ENCODE measurements at places on chromosomes 7 and 10.

- no peak for DNase-seq
Measured at GRCh38 chr7:87877366-87878040, 1.2 kb downstream of the DBF4 start.

DNA sequence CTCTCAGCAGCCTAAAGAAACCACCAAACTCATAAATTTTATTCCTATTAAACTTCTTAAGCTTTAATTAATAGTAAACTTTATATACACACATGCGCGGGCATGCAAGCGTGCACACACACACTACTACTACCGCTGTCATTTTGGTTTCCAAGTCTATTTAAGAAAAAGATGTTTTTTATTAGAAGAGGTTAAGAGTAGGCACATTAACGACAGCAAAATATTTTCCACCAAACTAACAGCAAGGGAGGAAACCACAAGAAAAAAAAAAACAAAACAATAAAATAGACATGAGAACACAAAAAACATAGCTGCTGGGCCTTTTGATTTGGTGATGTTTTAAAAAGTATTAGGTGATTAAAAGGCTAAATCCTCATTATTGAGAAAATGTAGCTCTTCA is 28.6 kb downstream of the RTKN2 start:
- no peak for DNase-seq

DNA sequence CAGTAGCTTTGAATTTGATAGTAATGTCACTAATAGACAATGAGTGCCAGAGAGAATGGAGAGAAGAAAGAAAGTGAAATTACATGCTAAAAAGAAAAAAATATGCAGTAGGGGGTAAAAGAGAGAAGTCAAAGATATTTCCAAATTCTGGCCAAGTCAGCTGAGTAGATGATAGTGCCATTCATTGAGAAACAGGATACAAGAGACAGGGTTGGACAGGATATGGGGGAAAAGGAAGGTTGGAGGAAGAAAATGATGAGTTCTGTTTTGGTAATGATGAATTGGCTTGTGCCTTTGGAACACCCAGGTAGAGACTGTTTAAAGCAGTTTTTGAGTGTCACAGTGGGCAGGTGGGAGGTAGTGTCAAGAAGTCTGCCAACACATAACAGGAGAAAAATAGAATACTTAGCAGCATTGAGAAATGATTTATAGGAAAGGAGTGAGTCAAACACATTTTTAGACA is 78.3 kb downstream of the LRRC17 start:
- DNase-seq = no peak

DNA sequence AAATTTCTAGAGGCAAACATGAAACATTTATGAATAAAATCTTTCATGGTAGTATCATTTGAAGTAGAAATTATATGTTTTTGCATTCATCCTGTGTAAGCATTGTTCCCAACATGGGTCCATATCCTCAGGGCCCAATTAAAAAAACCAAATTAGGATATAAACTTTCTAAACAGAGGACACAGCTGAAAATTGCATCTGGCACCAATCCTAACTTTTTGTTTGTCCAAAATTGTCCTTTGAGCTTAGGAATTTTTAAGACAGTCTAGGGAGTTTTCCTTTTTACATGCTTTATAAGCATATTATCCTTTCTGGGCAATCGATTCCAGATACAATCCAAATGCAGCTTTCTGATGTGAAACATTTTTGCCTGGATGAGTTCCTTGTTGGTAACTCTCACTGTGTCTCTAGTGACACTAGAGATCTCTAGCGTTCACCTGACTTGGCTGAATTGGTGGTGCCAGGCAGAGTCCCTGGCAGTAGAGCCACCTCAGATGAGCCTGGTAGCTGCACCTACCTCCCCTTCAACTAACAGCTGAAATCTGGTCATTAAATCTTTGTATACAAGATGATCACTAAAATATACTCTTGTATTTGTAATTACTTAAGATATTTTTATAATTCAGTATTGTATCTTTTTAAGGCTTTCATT is 137.6 kb upstream of the SAMD8 start:
- no peak for DNase-seq

GRCh38 chr7:91784469-91784868 is 96.0 kb downstream of the MTERF1 start:
- DNase-seq = peak; percentile 32

DNA sequence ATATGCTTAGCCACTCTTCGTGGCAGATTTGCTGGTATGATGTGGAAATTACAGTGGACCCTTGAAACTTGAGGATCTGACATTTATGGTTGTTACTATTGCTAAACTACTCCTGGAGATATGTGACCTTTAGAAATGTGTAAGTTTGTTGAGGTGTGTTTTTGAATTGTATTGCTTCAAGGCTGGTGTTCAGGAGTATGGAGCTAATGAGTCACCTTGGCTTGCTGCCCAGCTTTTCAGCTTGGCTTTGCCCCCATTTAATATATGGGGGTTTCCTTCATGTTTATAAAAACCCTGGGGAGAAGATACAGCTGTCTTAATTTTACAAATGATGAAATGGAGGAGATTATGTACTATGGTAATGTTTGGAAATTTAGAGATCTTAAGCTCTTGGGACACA is 11.6 kb downstream of the HBP1 start:
- no peak for DNase-seq

DNA sequence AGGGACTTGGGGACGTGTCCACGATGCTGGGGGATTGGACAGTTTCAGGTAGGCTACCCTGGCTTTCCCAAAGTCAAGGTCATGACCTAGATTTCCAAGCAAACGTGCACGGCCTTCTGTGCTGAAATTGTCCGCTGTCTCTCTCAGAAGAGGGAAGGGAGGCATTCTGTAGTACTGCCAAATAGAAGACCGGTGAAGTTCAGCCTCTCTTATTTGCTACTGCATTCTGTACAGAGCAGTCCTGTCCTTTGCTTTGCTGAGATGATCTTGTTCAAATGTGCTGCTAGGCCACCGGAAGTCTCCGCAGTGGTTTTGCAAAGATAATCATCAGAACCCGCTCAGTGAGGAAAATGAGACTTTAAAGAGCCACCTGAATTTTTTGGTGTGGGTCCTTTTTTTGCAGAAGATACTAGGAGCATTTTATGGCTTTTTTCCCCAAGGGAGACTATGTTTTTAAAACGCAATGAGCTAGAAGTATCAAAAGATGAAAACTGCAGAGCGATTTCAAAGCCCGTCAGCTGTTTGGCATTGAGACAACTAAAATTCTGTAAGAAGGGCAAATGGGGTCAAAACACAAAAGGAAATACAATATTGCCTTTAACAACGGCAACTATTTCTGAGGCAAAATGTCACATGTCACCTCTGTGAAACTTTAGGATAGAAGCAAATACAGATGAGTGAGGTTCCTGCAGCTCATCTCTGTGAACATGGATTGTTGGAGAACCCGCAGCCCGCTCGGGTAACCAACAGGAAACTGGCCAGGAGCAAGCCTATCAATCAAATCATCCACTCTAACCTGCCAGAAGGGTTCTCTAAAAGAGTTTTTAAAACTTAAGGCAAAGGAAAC is 1.3 kb upstream of the NMT2 start:
- no peak for DNase-seq

DNA sequence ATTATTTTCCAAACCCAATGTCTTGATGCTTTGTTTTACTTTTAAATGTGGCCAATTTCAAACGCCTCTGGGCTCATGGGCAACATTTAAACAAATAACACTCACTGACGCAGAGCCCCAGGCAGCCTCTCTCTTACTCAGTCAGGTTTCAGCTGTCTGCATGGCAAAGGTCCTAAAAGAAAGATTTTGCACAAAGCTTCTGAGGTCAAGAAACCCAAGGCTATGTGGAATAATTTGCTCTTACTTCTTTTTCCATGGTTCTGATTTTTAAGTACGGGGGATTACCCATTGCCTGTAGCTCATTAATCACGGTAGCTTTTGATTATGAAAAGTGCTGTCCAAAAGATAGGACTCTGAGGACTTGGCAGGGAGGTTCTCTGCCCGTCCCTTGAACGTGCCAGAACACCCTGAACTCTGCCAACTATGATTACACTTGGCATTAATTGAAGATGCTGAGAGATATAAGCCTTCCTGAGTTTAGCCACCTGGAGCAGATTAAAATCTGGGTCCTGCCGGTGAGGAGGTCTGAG is 14.1 kb upstream of the MSRB2 start:
- peak; percentile 46 for DNase-seq

DNA sequence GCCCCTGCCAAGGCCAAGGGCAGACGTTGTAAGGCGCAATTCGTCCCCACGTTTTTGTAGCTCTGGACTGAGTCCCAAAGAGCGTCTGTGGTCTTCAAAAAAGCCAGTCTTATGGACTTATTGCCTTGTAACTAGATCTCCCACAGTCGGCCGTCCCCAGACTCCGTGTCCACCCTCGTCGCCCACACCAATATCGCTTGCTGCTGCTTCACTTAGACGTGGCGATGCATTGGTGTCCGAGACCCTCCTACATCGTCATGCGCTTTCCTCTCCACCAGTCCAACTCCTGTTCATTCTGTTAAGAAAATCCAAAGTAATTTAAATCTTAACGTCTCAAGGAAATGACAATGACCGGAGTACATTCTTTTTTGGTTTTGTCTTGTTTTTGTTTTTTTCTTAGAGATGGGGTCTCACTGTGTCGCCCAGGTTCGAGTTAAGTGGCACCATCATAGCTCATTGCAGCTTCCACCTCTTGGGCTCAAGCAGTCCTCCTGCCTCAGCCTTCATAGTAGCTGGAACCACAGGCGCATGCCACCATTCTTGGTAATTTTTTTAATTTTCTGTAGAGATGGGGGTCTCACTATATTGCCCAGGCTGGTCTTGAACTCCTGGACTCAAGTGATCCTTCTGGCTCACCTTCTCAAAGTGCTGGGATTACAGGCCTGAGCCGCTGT is 851 bp downstream of the KIFBP start:
- DNase-seq = no peak

- no peak for DNase-seq
Measured at GRCh38 chr10:12922117-12922900, 79.2 kb downstream of the CCDC3 start.

DNA sequence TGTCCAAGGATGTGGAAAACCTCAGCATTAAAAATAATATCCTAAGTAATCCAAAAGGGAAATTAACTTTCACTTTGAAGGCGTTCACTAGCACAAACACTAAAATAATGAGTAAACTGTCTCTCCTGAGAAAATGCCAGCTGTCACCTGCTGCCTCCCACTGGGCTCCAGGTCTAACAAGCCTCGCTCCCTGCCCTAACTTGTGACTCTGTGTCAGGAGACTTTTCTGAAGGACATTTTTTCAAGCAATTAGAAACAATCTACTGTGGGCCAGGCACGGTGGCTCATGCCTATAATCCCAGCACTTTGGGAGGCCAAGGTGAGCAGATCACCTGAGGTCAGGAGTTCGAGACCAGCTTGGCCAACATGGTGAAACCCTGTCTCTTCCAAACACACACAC is 72.8 kb upstream of the GLCCI1 start:
- DNase-seq = no peak

GRCh38 chr10:29917311-29917710 is 142.1 kb downstream of the JCAD start:
- DNase-seq = no peak

- peak; percentile 81 for DNase-seq
Measured at GRCh38 chr10:633279-634245, 55.9 kb downstream of the DIP2C start.

DNA sequence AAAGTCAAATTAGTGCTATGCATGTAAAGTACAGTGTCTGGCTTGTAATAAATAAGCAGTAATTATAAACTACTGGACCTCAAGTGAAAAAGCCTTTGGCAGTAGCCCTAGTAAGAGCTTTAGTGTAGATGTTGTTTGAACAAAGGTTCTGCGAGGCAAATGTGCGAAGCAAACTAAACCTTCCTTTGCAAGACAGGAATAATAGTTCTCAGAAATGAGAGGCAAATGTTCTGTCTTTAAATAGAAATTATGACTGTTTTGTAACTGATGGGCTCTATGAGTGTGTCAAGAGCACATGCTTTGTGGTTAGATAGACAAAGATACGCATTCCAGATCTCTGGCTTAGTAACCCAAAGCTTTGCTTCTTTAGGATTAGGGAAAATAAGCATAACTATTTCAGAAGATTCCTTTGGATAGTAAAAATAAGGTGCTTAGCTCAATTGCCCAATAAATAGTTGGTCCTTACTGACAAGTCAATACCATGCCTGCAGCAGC is 169.2 kb upstream of the CDC14C start:
- no peak for DNase-seq

DNA sequence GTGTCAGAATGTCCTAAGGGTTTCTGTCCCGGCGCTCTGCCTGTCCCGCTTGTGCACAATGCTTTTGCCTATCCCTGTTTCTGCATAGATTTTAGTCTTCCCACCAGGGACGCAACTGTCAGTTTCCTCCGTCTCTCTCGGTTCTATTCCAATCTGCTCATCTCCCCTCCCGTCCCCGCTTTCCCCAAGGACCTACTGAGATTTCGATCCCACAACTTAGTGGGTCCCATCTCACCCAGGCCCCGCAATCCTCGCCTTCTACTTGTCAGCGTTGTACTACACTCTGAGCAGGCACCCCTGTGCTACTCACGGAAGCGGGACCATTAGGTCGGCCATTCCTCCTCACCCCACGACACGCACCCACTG is 519 bp upstream of the ZNF655 start:
- DNase-seq = no peak

DNA sequence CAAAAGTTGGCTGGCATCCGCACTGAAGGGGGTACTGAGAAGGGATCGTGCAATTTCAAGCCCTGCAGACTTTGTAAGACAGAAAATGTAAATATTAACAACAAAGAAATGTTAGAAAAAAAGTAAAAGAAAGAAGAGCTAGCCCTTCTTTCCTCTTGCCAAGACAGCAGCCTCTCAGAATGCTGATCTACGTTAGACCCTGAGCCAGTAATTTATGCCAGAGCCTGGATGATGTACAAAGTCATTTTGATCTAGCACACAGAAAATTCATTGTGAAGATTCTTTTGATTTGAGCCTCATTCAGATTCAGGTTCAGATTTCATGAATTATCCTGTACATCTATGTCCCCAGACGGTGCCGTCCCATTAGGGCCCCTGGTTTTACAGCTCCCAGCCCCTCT is 105.2 kb downstream of the PRKCQ start:
- no peak for DNase-seq

DNA sequence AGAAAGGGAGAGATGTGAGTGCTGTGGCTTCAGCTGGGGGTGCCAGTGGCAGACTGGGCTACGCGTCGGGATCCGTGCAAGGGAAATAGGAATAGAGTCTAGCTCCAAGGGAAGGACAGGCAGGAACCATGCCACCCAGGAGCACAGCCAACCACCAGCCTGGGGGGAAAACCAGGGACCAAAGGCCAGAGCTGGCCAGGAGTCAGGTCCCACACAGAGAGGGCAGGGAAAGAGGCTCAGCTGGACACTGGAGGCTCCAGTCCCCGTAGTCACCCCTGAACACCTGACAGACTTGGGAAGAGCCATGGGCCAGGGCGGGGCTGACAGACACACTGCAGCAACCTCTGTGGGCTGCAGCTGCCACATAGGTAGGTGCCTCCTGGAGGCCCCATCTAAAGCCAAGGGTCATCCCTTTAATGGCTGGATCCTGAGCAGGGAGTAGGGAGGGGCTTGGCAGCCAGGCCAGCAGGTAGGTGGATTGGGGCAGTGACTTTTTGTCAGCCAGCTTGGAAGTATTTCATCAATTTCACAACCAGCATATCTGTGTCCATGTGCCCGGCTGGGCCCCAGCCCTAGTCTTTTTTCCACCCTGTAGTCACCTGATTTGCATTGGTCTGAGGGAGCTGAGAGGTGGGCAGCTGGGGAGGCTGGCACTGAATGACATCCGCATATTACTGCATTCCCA is 163.2 kb downstream of the SH2D4B start:
- DNase-seq = no peak

Measured in SK-N-SH (cell line).